ENCODE measurements at places on chromosomes 1 and 21. TPM values are rescaled to one million over a fixed set of nuclear protein-coding genes. Genes with fewer than 3 reads are reported as not detected.

Gene PTPN7
- total RNA-seq, result 1.2 TPM

Gene EXTL1
- total RNA-seq, result not detected

Gene SPATA21
- total RNA-seq, result not detected

Gene MACO1
- 15.2 TPM for total RNA-seq

Gene OR2T34
- not detected for total RNA-seq

Gene MAP10
- total RNA-seq, result 0.72 TPM

Gene PTPRF
- total RNA-seq, result 285 TPM

Gene EXTL2
- total RNA-seq, result 2.3 TPM

Gene MFSD2A
- 25.2 TPM for total RNA-seq

Gene SHISAL2A
- total RNA-seq, result 0.36 TPM

Gene ATPAF1
- 24.2 TPM for total RNA-seq

Gene FCRL6
- total RNA-seq, result not detected
